ENCODE measurements at places on chromosomes 12 and 14.

DNA sequence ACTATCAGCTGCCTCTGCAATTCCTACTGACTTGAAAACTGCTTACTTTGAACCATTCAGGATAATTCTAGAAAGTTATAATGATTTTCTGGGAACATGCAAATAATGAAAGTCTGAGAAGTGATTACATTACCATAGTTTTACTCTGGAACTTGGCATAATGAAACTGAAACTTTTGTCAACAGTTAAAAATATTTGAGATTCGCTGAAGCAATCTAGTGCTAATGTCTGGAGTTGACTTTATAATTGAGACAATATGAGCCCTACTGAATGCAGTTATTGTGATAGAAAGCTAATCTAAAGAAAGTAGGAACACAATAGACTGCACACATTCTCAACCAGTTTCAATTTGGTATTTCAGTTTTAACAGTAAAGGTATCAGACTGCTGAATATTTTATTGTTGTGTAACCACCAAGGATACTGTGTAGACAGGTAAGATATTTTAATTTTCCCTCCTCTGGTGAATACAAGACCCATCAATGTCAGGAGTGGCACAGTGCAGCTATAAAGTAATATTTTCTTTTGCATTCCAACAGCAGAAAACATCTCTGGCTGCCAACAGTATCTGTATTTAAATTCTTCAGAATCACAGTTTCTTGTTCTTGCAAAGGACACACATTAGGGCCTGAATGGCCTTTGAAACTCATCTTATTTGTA, 483.5 kb downstream of the ATP23 start:
- no peak for DNase-seq

- no peak for DNase-seq
Measured at GRCh38 chr12:94418517-94418916, 41.1 kb downstream of the CEP83 start.

- no peak for DNase-seq
Measured at GRCh38 chr12:85301051-85301450, 21.0 kb downstream of the ALX1 start.

DNA sequence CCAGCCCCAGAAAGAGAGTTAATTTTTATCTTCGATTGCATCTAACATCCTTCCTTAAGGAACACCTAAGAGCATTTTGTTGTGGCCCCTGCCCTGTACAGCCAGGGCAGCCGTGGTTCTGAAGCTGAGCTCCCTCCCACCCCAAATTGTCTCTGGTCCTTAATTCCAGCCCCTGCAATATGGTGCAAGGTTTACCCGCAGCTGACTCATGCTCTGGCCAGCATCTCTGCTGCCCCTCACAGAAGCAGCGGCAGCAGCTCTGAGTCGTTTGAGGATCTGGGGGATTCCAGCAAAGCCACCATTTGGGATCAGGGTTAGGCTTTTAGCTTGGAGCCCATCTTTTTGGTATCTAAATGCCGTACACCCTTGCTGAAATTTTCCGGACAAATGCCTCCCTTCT, 3.3 kb downstream of the DLK1 start:
- no peak for DNase-seq

- DNase-seq: no peak
Measured at GRCh38 chr14:24298892-24299254, 707 bp downstream of the DHRS1 start.

DNA sequence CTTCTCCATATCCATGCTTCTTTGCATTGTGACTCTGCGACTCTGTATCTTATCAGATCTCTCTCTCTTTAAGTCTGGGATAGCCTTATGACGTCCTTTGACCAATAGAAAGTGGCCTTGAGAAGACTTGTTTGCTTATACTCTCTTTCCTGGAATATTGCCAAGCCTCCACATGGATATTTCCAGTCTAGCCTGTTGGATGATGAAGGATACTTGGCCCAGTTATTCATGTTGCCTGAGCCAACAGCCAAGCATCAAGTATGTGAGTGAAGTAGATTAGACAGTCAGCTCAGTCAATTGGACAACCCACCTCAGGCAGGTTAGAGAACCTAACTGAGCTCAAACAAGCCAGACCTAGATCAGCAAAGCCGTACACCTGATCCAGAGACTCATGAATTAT, 864.2 kb upstream of the MGAT4C start:
- DNase-seq: no peak

DNA sequence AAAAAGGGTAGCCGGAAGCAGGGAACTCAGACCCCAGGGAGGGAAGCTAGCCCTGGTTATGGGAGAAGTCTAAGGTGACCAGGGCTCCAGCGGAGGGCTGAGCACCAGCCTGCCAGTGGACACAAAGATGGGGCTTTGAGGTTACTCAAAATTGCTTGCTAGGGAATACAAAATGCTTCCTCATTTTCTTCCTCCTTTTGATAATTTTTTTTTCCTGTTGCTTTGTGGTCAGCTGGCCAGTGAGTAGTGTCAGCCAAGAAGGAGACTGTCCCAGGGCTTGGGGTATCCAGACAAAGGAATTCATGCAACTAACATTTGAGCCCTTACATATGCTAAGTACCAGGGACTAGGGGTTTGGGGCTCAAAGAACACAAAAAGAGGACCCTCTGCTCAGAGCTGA, 206.2 kb downstream of the PPM1H start:
- no peak for DNase-seq

- DNase-seq: no peak
Measured at GRCh38 chr12:57851552-57851951, 5.0 kb upstream of the CTDSP2 start.

- DNase-seq: no peak
Measured at GRCh38 chr12:47356129-47356700, 276.5 kb upstream of the AMIGO2 start.
